ENCODE measurements at places on chromosomes 5 and 9.

DNA sequence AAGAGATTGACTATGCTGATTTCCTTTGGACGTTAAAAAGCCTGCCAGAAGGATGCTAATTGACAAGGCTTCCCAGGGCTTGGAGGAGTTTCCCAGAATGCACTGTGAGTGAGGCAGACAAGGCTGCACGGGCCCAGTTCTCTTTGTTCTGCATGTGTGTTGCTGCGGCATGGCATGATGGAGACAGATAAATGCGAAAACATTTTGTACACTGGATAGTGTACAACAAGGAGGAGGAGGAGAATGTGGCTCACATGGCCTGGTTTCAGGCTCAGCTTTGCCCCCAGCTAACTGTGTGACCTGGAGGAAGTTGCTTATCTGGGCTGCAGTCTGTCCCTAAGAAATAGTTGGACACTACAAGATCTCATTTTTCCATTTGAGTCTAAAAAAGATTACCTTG lies 135.5 kb upstream of the CPEB4 start:
- no peak for DNase-seq

DNA sequence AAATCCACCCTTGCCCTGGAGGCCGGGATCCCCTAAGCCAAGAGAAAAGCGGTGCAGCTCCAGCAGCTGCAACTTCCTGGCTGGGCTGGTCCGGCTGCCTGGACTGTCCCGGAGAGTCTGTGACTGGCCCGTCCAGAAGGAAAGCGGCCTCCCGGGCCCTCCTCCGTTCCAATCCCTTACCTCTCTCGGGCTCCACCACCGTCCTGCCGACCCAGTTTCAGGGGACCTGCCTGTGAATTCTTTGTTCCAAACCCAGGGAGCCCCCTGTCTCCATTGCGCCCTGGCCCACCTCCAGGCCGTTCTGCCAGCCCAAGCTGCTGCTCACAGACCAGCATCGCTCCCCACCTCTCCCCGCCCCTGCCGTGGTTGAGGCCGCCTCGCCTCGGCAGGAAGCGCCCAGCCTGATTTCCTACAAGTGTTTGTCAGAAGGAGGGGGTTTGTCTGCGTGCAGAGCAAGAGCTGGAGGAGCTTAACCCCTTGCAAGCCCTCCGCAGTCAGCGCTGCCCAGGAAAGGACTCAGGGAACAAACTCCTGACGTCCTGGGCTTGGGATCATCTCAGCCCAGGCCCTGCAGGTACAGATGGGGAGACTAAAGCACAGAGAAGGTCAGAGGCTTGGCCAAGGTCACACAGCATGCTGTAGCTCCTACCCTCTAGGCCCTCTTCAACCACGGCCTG lies at the start of gene AKNA:
TSS of gene AKNA (minus strand) at position 303 of the 677 bp plus-strand sequence. CDS start 6,649 bp downstream, outside the sequence.
- no peak for DNase-seq

- DNase-seq: no peak
Measured at GRCh38 chr9:36392489-36392888, 7.6 kb downstream of the RNF38 start.

DNA sequence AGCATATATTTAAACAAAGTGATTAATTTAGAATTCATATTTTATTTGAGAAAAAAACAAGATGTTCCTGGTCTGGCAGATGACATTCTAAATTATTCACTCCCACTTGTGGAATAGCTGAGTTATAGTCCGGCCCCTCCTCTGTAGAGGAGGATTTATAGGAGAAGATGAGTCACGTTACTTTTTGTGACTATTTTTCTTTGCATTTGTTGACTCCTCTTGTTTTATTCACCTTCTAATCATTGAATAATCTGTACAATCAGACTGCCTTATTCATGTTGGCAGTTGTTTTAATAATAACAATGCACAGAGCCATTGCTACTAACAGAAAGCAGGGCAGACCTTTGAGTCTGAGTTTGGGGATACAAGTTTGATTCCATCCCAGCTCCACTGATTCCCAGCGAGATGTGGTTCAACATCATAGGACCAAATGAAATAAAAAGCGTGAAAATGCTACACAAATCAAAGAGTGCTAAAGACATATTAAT lies 23.2 kb downstream of the DOCK8 start:
- no peak for DNase-seq

GRCh38 chr5:38757451-38758245 lies 88.2 kb upstream of the OSMR start:
- DNase-seq: no peak

DNA sequence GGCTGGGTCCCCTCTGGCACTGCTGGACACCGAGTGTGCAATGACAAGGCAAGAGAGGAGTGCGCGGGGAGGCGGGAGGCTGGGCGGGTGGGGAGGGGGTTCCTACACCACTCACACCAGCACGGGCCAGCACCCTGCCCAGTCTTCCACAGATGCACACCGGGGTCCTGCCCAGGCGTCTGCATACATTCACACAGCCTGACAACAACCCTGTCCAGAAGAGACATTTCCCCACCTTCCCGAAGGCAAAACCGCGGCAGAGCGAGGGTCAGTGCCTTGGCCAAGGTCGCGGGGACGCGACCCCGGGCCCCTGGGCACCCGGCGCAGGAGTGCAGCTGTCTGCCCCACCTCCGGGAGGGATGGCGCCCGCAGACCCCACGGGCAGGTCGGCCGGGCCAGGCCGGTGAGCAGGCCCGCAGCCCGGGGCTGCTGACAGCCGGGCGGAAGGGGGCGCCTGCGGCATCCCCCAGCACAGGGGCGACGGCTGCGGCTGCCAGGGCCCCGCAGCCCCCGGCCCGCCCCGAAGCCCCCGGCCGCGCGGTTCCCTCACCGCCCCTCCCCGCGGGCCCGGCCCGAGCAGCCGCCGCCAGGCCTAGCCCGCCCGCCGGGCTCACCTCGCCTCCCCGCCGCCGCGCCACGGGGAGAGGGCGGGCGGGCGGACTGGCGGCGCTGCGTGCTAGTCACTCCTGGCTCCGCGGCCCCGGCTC lies 496 bp downstream of the MAPK9 start:
- DNase-seq: no peak

- no peak for DNase-seq
Measured at GRCh38 chr5:54148067-54148845, 162.1 kb downstream of the ARL15 start.

DNA sequence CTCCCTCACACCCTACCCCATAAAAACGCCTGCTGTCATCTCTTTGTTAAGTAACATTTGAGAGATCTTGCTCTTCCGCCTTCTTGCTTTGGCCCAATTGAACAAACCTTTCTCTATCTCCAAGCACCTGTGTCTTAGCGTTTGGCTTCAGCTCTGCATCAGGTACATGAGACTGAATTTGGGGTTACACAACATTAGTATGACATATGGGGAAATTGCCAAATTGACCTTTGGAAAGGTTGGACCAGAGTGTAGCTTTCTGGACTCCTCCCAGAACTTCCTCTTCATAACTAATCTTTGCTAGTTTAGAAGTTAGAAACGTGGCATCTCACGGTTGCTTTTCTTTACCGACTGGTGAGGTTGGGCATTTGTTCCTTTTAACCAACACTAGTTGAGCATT lies 3.5 kb upstream of the EXOSC3 start:
- no peak for DNase-seq

All from HT1080 (cell line).